D721Med (cell line): ENCODE measurements at places on chromosomes 12 and 14.

DNA sequence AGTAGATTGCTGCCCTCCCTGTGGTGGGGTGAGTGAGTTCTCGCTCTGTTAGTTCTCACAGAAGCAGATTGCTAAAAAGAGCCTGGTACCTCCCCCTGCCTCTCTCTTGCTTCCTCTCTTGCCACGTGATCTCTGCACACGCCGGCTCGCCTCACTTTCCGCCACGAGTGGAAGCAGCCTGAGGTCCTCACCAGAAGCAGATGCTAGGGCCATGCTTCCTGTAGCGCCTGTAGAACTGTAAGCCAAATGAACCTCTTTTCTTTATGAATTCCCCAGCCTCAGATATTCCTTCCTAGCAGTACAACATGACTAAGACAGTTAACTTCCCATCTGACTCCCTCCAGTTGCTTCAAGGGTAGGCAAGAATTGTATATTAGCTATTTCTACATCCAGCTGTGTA is 76.2 kb downstream of the ETV6 start:
- no peak for DNase-seq

GRCh38 chr12:124492879-124493808 is 74.3 kb downstream of the NCOR2 start:
- DNase-seq = no peak

GRCh38 chr12:101078536-101079285 is 131.3 kb downstream of the SLC5A8 start:
- no peak for DNase-seq

- no peak for DNase-seq
These were observed 1.5 kb downstream of the BCL2L14 start for GRCh38 chr12:12072064-12072760.

DNA sequence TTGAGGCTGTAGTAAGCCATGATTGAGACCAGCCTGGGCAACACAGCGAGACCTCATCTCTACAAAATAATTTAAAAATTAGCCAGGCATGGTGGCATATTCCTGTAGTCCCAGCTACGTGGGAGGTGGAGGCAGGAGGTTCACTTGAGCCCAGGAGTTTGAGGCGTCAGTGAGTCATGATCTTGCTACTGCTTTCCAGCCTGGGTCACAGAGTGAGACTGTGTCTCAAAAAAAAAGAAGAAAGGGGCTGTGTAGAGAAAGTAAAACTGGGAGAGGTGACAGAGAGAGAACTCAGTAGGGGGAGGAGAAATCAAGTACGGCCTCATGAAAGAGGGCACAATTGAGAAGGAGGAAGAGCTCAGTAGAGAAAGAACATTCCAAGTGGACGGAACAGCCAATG is 12.4 kb downstream of the TECPR2 start:
- no peak for DNase-seq

- no peak for DNase-seq
These were observed 141.0 kb upstream of the LMNTD1 start for GRCh38 chr12:25694072-25694471.

GRCh38 chr14:31944256-31945073 is 132.6 kb upstream of the ARHGAP5 start:
- no peak for DNase-seq

DNA sequence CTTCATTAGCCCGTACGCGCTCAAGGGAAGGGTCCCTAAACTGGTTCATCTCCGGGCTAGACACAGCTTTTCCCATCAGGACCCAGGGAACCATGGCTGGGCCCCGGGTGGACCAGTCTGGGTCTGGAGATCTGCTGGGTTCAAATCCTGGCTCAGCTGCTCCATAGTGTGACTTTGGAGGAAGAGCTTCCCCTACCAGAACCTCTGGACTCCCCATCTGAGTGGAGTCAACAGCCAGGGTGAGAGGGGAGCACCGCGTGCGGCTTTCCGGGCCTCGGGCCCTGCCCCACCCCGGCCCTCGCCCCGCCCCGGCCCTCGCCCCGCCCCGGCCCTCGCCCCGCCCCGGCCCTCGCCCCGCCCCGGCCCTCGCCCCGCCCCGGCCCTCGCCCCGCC is 41.2 kb downstream of the BEGAIN start:
- peak; percentile 86 for DNase-seq

DNA sequence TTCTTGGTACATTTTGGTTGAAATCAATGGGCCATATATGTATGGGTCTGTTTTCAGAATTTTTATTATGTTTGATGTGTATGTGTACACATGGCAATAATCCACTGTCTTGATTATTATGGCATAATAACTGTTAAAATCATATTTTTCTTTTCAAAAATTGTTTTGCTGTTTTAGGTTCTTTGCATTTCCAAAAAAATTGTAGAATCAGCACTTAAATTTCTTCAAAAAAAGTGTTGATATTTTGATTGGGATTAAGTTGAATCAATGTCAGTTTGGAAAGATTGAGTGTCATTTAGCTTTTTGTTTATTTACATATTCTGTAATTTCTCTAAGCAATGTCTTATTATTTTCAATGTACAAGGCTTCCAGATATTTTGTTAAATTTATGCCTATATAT is 154.1 kb downstream of the SLC5A8 start:
- no peak for DNase-seq

GRCh38 chr12:109770861-109771670 is 57.4 kb downstream of the FAM222A start:
- DNase-seq = no peak

GRCh38 chr12:56808954-56809353 is 45.8 kb downstream of the HSD17B6 start:
- no peak for DNase-seq

- DNase-seq = no peak
These were observed 95.3 kb upstream of the PARP11 start for GRCh38 chr12:3968523-3968922.

- DNase-seq = no peak
These were observed 96.7 kb downstream of the TMEM132D start for GRCh38 chr12:129807136-129807535.

GRCh38 chr12:46087916-46088439 is 97.6 kb upstream of the SCAF11 start:
- DNase-seq = no peak

DNA sequence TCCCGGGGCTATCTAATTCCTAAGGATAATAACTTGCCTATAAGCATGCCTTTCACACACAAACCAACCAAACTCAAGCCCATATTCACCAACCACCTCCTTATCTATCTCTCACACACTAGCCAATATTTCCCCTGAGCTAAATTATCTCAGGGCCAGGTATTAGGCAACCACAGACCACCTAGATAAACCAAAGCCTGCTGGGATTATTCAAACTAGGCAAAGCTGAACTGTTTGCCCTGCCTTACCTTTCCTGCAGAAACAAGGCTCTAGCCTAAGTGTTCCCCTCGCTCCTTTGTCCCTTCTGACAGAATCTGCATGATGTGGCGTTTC is 114.7 kb upstream of the EEA1 start:
- no peak for DNase-seq

DNA sequence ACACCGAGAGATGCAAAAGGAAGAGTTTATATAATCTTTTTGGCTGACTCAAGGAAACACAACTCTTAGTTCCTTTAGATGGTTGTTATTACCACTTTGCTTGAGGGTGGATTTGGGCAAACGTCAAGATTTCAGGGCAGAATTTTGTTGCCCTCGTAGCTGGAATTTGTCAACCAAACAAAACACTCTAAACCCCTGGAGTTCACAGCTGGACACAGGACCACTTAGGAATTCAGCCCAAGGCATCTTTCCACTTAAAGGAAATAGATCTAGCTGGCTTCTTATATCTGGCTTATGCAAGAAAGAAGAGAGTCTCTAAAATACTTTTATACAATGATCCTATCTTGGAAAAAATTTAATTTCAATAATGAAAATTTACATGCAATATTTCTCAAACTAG is 237.8 kb upstream of the LRIG3 start:
- no peak for DNase-seq

GRCh38 chr12:89319122-89319521 is 33.2 kb downstream of the DUSP6 start:
- DNase-seq = no peak

- no peak for DNase-seq
These were observed 443.3 kb downstream of the ADAMTS20 start for GRCh38 chr12:43108656-43109055.

DNA sequence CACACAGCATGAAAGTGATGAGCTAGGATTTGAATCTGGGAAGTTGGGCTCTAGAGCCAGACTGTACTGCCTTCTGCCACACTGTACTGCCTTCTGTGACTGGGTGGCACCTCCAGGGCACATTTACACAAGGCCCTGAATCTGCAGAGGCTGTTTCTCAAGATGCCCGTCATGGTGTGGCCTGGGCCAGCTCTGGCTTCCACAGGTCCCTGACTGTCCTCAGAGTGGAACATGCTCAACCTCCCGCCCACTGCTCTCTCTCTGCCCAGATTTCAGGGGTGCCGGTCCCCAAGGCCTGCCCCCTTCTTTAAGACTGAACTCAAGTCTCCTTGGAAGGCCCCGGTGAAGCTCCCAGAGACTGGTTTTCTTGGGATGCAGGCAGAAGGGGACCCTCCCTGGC is 50.2 kb downstream of the C14orf132 start:
- no peak for DNase-seq

GRCh38 chr12:27464220-27464554 is 17.7 kb downstream of the SMCO2 start:
- no peak for DNase-seq

DNA sequence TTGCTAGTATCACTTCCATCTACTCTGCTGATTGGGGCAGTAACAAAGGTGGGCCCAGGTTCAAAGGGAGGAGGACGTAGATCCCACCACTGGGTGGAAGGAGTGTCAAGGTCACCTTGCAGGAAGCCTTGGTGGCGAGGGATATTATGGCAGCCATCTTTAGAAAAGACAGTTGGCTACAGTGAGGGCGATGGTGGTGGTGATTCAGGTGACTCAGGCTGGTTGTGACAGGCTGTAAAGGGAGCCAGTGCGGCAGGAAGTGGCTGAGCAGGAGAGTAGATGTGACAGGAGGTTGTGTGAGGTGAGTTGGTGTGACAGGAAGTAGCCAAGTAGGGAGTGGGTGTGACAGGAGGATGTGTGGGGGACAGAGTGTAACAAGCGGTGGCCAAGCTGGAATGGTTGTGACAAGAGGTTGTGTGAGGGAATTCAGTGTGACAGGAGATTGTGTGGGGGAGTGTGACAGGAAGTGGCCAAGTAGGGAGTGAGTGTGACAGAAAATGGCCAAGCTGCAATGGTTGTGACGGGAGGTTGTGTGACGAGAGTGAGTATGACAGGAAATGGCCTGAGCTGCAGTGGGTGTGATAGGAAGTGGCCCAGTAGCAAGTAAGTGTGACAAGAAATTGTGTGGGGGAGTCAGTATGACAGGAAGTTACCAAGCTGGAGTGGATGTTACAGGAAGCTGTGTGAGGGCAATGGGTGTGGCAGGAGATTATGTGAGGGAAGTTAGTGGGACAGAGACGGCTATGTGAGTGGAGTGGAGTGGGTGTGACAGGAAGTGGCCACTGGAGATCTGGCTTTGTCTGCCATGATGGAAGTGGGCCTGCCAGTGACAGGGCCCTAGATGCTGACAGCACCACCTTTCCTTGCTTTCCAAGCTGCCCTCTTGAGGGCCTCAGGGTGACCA is 136.5 kb upstream of the MYL2 start:
- no peak for DNase-seq
